C1 segment of cervical spinal cord (tissue), 14 donors: ENCODE measurements at places on chromosomes 12 and 14.
A peak's percentile ranks its signal among the peaks of the same experiment; 100 is the strongest.

GRCh38 chr12:128743916-128744315, 79.8 kb downstream of the SLC15A4 start:
- no peak for DNase-seq

- no peak for DNase-seq
Observed at GRCh38 chr14:34368971-34369647, 92.9 kb downstream of the SPTSSA start.

- DNase-seq, result no peak
Observed at GRCh38 chr12:56880125-56880992, 53.8 kb downstream of the SDR9C7 start.

DNA sequence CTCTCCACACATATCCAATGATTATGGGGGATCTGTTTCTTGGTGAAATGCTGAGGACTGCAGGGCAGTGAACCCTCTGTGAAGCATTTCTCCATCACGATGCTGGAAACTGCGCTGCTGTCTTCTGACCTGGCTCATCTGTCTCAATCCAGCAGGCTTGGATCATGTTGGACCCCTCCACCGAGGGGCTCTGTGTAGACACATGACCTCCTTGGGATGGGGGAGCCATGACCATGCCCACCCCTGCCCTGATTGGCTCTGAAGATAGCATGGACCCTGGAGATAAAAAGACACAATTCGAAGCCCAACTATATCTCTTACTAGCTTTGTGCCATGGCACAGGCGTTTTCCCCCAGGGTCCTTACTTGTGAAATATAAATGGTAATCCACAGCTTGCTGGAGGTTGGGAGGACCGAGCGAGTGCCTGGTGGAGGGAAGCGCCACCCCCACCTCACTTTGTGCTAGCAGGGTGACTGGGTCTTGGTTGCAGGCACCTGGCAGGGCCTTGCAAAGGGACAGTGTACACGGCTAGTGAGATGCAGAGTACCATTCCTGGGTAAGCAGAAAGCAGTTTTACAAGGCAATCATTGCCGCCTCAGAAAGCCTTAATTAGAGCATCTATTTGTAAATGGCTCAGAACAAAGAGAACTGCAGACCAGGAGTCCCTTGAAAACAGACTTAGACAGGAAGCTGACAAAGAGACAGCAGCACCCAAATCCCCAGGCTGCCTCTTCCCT, 2.4 kb upstream of the KRT83 start:
- DNase-seq, result no peak

DNA sequence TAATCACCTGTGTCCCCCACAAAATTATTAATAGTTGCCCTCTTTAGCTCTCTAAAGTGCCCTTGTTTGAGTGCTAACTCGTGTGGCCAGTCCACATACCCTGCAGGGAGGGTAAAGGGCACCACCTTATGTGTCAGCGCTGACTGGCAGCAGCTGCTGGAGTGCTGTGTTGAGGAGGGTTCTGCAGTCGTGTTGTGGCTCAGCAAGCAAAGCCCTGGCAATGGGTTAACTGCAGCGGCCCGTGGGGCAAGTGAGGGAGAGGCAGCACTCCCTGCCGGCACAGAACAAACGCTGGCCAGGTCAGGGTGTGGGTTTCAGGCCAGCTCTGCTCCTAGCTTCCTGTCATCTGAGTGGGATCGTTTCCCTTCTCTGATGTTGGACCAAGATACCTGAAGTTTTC, 369.8 kb downstream of the CACNA1C start:
- no peak for DNase-seq

GRCh38 chr12:106276032-106276740, 26.3 kb upstream of the TCP11L2 start:
- no peak for DNase-seq

DNA sequence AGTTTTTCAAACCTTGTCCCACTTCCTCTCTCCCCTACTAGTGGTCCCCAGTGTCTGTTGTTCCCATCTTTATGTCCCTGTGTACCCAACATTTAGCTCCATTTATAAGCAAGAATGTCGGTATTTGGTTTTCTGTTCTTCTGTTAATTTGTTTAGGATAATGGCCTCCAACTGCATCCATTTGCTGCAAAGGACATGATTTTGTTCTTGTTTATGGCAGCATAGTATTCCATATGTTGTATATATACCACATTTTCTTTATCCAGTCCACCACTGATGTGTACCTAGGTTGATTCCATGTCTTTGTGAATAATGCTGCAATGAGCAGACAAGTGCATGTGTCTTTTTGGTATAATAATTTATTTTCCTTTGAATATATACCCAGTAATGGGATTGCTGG, 52.2 kb downstream of the FAM186A start:
- DNase-seq, result no peak

DNA sequence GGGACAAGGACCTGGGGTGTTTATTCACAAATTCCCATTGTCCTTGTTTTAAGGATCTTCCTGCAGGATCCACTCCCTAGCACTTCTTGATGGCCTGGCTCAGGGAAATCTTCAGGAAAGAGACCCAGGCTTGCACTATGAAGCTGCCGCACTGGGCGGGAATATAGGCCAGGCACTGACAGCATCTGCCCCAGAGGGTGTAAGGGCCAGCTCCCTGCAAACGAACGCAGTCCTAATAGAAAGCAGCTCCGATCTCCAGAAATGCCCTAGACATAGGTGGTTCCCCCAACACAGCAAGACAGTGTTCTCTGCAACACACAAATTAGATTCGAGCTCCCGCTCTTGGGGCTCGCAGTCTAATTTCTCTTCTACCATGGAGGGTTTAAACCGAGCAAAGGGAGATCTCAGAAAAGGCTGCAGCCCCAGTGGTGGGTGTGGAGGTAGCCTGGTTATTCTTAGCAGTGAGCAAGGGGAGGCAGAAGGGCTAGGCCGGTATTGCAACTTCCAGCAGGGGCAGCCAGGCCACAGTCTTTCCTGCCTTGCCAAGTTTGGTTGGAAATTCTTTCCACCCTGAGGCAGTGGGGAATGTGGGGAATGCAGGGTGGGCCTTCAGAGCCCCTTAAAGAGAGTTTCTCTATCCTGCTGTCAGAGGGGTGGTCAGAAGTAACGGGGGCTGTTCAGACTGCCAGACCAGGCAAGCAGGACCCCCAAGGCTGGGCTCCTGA, 16.1 kb upstream of the WSCD2 start:
- no peak for DNase-seq

DNA sequence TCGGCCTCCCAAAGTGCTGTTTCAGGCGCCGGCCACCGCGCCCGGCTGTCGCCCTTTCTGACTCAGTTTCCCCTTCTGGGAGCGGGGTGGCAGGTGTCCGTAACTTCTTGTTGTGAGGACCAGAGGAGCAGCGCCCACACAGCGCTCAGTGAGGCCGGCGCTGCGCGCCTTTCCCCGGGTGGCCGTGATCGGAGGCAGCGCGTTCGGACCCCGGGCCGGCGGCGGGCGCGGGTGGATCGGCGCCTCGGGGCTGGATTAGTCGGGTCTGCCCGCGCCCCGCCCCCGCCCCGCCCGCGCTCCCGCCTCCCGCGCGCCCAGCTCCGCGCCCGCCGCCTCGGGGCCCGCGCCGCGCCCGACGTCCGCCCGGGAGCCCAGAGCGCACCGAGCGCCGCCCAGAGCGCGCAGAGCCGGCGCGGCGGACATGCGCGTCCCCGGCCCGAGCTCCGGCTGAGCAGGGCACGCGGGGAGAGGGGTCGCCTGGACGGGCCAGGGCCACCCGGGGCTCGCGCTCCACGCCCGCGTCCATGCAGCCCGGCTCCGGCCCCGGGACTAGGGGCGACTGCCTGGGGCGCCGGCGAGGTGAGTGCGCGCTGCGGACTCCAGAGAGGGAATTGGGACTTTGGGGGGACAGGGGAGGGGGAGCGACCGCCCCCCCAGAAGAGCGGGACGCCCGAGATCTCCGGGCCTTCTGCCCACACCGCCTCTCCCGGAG, 50.6 kb downstream of the LRCOL1 start:
- DNase-seq, result no peak

DNA sequence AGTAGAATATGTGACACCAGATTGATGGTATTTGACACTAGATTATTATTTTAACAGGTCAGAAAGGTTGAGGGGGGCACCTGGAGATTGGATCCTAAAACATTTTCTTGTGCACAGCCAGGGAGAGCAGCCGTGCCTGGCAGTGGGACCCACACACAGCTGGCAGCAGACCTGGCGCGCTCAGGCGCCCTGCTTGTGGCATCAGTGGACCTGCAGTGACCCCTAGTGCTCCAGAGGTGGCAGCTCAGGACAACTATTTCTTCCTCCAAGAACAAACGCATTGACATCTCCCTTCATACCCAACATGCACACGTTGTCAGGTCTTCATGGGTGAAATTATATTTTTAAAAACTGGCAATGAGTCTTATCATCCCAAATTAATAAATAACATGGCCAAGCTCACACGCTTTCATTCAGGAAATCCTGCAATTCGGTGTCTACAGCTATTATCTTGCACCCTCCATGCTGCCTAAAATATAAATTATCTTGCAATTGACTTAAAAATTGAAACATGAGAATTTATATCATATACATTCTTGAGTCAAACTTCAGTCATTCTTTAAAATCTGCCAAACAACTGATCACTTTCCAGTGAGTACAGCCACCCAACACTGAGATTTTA, 7.7 kb upstream of the TMEM132D start:
- peak; percentile 70 for DNase-seq

DNA sequence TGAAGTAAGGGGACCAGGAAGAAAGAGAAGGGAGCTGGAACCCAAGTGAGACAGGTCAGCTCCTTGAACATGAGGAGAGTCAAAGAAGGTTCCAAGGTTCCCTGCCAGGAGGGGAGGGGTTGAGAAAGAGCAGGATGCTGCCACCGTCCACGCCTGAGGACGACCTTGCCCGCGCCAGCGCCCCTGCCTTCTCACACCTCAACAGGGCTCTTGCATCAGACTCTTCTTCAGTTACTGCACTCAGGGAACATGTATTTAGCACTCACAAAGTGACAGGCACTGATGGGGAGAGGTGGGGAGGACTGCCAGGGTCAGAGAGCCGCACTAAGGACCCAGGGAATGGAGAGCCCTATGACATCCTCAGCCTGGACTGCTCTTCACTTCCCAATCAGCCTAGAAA, 102.1 kb upstream of the NUDT4 start:
- no peak for DNase-seq

DNA sequence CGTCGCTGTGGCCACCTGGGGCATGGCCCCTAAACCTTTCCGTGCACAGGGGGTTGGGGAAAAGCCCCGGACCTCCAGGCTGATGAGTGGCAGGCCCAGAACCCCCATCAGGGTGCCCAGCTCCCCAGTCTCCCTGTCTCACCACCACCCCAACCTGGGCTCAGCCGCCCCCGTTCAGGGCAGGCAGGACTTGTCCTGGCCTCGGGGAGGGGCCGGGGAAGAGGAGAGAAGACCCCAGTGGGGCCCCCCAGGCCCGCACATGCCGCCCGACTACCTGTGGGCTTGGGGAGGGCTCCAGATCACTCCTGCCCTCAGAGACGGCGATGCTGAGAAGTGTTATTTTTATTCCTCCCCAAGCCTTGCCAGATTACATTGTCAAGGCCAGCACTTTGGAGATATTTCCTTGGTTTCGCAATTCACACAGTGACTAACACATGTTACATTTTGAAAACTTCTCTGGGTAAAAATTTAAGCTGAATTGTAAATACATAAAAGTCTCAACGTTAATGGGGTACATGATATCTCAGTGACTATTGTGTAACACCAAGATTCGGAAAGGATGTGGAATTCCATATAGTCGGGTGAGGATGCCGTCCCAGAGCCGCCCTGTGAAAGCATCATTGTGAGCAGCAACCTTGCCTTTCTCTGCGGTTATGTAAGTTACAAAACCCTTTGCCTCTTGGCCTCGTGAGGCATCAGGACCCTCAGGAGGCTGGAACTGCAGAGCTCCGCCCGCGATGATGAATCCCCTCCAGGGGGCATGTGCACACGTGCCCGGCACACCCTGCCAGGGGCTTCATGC, 85.6 kb upstream of the DIO3 start:
- no peak for DNase-seq

DNA sequence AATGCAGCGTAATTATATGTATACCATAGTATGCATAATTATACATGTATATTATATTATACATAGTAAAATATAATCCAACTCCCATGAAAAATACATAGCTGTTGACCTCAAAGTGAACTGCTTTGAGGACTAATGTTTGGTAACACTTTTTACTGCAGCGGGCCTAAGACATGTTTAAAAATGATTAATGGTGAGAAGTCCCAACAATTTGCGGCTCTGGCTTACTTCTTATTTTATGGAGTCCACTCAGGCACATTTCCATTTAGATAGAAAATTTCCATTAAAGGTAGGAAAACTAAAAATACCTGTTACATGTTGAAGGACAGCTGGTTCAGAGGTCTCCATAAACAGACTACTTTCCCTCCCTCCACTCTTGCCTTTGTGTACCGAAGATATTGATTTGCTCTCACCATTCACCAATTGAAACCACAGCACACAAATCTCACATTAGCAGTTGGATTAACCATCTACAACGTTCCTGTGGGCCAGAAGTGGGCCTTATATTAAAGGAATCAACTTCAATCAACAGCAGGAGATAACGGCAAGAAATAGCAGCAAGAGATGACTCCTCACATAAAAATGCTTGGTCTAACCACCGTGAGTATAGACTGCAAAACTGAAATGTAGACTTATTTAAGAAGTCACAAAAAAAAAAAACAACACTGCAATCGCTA, 14.1 kb upstream of the NT5DC3 start:
- DNase-seq, result no peak

- no peak for DNase-seq
Observed at GRCh38 chr12:131494741-131495524, 216.0 kb upstream of the SFSWAP start.
